Activated CD8-positive, alpha-beta memory T cell treated with anti-CD3 and anti-CD28 coated beads for 48 hours (primary cell): ENCODE measurements at places on chromosomes 12 and 14.

DNA sequence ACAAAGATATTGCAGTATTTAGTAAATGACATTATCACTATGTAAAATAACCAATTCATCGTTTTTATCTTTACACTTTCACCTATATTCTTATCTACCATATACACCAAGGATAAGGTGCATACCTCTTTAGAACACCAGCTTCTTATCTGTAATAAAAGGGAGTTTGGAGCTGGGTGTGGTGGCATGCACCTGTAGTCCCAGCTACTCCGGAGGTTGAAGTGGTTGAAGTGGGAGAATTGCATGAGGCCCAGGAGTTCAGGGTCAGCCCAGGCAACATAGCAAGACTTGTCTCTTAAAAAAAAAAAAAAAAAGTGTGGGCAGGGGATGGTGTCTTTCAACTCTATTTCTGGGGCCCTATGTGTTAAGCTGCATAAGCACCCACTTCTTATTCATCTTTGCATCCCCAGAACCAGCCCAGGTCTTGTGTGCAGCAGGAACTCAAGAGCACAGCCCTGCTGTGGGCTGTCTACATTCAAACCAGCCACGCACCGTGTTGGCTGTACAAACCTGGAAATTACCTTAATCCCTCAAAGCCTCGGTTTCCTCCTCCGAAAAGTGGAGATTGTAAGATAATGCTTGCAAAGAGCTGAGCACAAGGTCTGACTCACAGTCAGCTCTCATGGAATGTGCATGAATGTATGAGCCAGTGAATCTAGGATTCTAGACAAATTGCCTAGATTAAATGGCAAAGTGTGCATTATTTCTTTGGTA is 256.6 kb upstream of the FOXN3 start:
- no peak for DNase-seq

GRCh38 chr12:8681129-8681884 is 16.5 kb upstream of the RIMKLB start:
- DNase-seq, result no peak

GRCh38 chr12:93500201-93500600 is 32.9 kb downstream of the MRPL42 start:
- no peak for DNase-seq

DNA sequence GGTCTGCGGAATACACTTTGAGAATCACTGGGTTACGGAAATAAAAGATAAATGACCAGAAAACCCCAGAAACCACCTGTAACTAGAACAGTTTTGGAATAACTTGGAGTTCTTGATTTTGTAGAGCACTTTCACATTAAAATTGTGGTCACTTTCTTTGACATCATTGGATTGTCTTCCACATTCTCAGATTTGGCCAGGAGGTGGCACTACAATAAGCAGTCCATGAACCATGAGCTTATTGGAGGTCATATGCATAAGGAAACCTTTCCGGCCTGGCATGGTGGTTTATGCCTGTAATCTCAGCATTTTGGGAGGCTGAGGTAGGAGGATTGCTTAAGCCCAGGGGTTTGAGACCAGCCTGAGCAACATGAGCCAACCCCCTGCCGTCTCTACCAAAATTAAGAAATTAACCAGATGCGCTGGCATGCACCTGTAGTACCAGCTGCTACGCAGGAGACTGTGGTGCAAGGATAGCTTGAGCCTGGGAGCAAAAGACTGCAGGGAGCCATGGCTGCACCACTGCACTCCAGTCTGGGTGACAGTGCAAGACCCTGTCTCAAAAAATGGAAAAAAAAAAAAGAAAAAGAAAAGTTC is 107.7 kb upstream of the CAND1 start:
- DNase-seq, result no peak

- peak; percentile 57 for DNase-seq
Observed at GRCh38 chr14:22558221-22558913, 30.7 kb downstream of the DAD1 start.

DNA sequence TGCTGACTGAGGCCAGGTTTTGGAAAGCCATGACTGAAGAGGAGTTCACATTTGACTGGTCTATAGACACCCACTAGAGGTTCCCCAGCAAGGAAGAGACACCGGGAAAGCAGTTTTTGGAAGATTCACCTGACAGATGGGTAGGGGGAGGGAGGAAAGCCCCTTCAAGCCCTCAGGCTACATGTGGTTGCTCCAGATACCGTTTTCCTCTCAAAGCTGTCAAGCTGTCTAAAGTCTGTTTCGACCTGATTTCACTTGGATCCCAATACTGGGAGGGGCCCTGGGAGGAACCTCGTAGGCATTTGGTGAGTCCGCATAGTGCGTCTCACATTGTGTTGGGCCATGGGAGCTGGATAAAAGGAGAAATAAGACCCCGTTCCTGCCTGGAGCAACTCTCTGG is 1.7 kb upstream of the LRP1 start:
- no peak for DNase-seq

- DNase-seq, result no peak
Observed at GRCh38 chr14:73739899-73740617, 25.9 kb upstream of the PNMA1 start.

DNA sequence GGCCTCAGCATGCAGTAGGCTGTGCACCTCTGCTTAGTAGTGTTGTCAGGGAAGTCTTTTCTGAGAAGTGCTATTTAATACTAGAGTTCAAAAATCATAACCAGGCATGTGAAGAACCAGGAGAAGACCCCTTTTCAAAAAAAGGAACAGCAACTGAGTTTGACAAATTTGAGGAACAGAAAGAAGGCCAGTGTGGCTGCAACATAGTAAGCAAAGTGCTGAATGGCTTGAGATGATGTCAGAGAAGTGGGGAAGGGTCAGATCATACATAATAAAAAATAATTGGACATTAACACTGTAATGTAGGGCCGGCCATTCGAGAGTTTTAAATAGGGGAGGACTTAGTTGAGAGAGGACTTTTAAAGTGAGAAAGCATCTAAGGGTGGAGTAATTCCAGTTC is 11.1 kb upstream of the CNTN1 start:
- DNase-seq, result no peak

DNA sequence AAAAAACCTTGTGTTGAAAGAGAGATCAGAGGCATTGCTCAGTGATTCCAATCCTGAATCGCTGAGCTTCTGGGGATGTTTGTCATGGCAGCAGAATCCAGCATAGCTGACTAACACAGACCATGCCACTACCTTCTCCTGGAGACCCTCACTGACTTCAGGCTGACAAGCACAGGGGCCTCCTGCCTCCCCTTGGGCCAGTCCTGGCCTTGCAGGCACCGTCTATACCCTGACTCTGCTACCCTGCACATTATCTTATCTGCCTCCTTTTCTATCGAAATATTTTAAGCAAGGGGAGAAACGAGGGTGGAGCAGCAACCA is 139.8 kb downstream of the KIF26A start:
- DNase-seq, result no peak

GRCh38 chr14:105411985-105412770 is 7.4 kb upstream of the MTA1 start:
- DNase-seq, result no peak

DNA sequence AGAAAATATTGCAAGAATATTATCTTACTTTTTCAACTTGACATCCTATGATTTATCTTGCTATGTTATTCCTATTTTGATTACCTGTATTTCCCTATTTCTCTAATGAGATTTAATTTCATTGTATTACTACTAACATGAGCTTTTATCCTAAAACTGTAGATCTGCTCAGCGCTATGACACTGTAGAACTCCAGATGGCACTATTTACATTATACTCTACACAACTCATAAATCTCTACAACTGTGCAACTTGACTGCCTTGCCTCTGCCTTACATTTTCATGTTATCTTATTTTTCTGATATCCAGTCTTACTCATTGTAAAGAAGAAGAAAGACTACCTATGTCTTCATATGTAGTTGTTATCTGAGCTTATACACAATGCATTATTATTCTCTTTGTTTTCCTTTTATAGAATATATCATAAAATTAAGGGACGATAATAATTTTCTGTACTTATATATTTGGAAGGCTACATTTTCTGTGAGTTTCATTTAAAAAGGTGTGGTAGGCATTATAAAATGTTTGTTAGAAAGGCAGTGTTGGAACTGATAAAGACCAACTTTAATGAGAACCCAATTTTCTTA is 24.1 kb downstream of the NUP37 start:
- DNase-seq, result no peak

DNA sequence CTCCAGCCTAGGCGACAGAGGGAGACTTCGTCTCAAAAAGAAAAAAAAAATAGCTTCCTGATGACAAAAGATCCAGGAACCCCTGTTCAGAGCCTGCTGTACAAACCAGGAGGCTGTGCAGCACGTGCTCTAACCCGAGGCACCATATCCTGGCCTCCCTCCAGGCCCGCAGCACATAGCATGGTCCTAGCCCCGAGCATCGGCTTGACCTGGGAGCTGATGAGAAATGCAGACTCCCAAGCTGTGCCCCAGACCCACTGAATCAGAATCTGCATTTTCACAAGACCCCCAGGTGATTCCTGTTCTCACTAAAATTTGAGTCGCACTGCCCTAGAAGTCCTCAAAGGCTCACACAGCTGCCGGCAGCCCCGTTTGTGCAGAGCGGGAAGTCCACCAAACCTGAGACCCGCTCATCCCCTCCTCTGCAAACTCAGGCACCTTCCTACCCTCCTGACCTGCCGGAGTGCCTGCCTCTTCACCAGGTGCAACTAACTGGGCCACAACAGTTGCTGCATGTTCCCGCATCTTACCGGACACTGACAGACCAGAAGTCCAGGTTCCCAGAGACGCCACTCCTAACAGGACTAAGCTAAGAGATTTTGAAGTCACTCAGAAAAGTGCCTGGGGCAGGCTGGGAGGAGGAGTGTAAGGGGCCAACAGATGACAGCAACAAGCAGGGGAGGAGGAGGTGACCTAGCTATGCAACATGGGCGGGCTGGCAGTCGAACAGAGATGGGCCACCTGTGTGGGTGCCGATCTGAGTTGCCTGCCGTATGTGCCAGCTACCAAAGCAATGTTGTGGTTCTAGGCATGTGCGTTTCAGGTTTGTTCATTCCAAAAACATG is 24.0 kb upstream of the RIN3 start:
- no peak for DNase-seq

DNA sequence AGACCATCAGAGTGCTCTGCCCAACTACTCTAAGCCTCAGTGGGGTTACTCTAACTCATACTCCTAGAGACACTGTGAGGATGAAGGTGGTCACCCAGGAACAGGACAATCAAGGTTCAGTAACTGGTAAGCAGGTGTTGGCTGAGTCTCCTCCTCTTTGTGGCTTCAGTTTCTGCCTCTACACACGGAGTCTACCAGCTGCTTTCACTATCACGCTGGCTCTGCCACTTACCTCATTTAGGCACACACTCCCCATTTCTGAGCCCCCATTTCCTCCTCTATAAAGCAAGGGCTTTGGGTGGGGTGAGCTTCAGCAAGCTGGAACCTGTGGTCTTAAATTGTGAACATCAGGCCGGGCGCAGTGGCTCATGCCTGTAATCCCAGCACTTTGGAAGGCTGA is 7.3 kb upstream of the TCHP start:
- DNase-seq, result no peak

DNA sequence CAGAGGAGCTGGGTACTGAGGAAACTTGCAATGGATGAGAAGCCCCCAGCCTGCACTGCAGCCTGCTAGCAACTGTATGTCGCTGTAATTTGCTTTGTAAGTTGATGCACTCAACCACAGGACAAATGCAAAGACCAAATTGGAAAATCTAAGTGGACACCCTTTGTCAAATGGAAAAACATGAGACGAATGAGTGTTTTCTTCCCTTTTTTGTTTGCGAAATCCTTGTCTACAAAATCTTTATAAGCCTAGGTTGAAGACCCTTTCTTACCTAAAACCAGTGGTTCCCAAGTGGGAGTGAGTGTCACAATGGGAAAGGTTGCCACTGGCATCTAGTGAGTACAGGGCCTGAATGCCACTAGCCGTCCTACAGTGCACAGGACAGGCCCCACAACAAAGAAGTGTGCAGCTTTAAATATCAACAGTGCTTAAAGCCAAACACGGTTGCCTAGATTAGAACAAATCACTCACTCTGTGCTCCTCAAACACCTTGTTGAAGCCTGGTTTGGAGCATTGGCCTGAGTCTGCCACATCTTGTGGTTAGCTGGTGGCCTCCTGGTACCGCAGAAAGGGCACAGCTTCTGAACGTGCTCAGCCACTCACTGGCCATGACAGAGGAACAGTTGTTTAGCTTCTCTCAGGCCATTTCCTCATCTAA is 7.6 kb upstream of the VASH1 start:
- no peak for DNase-seq

- no peak for DNase-seq
Observed at GRCh38 chr12:76249501-76249900, 98.7 kb downstream of the BBS10 start.

DNA sequence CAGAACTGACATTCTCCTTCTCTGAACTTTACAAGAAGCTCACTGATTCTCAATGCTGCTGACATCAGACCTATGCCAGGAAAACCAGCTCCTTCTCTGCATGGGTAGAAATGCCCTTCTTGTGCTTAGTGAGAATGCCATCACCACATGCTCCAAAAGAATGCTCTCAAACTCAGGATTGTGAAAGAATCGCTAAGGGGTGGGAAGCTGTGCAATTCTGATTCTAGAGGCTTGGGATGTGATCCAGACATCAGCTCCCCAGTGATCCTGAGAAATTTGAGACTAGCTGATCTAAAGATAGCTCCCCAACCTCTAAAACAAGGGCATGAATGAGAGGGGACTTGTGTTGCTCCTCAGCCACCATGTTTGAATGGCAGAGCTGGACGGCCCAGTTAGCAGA is 113.2 kb downstream of the DPF3 start:
- no peak for DNase-seq

DNA sequence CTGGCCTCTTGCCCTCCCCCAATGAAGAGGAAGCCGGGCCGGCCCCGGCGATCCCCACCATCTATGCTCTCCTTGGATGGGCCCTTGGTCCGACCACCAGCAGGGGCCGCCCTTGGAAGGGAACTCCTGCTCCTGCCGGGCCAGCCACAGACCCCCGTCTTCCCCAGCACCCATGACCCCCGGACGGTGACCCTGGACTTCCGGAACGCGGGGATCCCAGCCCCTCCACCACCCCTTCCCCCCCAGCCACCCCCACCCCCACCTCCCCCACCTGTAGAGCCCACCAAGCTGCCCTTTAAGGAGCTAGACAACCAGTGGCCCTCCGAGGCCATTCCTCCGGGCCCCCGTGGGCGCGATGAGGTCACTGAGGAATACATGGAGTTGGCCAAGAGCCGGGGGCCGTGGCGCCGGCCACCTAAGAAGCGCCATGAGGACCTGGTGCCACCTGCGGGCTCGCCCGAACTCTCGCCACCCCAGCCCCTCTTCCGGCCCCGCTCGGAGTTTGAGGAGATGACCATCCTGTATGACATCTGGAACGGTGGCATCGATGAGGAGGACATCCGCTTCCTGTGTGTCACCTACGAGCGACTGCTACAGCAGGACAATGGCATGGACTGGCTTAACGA is 19.4 kb downstream of the SETD1B start:
- DNase-seq, result no peak
